LNCaP clone FGC (cell line): ENCODE measurements at places on chromosomes 4 and X.

- peak; percentile 79 for DNase-seq
Measured at GRCh38 chr4:38667085-38667893, 3.3 kb downstream of the KLF3 start.

GRCh38 chr4:4330794-4331193, 40.7 kb downstream of the ZBTB49 start:
- DNase-seq = no peak

- DNase-seq = no peak
Measured at GRCh38 chrX:7876957-7877356, 34.0 kb downstream of the VCX start.

DNA sequence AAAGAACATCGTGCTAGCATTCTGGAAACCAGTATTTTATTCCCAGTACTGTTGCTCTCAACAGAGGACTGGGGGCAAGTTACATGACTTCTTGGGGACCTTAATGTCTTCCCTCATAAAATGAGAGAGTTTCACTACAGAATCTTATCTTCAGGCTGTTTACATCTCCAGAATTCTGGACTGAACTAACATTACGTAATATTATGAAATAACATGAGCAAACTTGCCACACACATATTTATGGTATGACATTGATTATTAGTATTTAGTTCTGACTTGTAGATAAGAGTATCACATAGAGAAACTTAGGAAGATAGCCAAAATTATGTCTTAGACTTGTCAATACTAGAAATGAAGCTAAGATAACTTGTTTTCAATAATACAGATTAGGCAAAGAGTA, 68.0 kb downstream of the NFKB1 start:
- DNase-seq = no peak

- no peak for DNase-seq
Measured at GRCh38 chr4:54085284-54085683, 14.7 kb upstream of the GSX2 start.

GRCh38 chrX:154046031-154046781, 26.5 kb upstream of the IRAK1 start:
- peak; percentile 89 for DNase-seq

- DNase-seq = peak; percentile 71
Measured at GRCh38 chr4:40612831-40613230, 16.8 kb downstream of the RBM47 start.

- no peak for DNase-seq
Measured at GRCh38 chr4:132502096-132502552, 647.0 kb upstream of the PCDH10 start.

- no peak for DNase-seq
Measured at GRCh38 chrX:95693365-95693764, 991.3 kb upstream of the DIAPH2 start.

- DNase-seq = no peak
Measured at GRCh38 chr4:145719752-145720624, 40.0 kb downstream of the C4orf51 start.

DNA sequence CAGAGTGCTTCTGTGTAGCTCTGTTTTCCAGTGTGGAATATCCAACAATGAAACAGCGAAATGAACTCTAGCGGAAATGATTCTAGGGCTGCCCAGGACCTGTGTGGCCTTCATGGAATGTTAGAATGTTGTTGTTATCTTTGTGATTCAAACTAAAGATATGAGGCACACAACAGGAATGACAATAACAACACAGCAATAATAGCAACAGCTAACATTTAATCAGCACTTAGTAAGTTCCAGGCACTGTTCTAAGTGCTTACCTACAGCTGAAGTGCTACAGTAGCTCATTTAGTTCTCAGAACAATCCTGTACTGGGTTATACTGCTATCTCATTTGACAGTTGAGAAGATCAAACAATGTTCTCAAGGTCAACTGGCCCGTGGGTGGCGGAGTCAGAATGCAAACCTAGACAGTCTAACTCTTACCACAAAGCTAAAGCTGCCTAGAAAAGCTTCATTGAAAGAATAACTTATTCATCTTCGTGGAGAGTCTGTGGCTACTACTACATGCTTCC, 63.7 kb downstream of the MAML3 start:
- no peak for DNase-seq

GRCh38 chrX:130171446-130172126, at the start of gene RAB33A:
Gene RAB33A (plus strand): TSS chrX:130171962. CDS start chrX:130172063, 101 bp downstream.
- DNase-seq = no peak

GRCh38 chrX:150192816-150193215, 170.3 kb upstream of the MAMLD1 start:
- DNase-seq = no peak

DNA sequence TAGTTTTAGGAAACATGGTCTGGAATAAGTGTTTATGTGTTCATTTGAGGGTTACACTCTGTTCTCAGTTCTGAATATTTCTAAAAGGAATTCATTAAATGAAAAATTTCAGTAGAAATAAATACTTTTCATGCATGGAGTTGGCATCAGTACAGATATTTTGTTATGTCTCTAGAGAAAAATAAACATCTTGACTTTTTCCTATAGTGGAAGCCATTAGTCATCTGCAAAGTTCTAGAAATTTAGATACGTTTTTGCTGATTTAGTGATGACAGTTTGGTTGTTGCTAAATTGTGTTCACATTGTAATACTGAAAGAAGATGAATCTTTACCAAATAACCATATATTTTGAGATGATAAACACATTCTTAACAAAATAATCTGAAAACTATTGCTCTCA, 268.2 kb upstream of the TEX13A start:
- no peak for DNase-seq

GRCh38 chr4:19829101-19829500, 422.6 kb upstream of the SLIT2 start:
- DNase-seq = no peak

- DNase-seq = no peak
Measured at GRCh38 chr4:7572894-7573293, 138.2 kb upstream of the PSAPL1 start.

GRCh38 chr4:114178392-114178791, 198.9 kb upstream of the ARSJ start:
- DNase-seq = no peak

DNA sequence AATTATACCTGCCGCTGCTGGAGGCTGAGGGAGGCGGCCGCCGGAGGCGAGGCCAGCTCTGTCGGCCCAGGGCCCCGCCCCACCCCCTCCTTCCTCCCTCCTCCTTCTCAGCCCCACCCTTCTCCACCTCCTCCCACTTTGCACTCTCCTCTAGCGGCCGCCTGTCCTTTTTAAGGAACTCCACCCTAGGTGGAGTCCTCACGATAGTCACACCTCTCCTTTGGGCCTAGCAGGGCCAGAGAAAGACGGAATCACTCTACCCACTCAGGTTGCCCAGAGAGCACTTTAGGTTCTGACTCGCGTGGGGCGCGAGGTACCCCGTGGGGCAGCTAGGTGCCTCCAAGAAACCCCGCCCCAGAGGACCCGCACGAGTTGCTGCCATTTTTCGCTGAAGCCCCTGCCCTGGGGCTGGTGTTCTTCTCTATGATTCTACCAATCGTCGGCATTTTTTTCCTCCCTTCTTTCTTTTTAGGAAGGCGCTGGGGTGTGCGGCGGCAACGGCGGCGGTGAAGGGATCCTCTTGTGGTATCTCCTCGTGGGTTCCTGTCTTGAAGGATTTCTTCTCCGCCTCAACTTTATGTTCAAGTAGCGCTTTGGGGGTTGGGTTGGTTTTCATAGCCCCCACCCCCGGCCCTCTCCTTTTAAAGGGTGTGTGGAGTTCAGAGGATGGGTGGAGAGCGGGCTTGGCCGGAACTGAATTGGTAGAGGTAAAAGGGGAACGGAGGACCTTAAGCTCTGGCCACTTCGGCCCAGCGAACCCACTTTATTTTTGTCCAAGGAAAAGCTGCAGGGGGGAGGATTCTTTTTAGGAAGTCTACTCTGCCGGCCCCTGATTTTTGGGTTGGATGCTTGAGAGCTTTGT, at the start of gene KLF8:
Gene KLF8 (plus strand): TSS at position 136 of the 862 bp plus-strand sequence. CDS start 979 bp downstream, outside the sequence.
- no peak for DNase-seq

DNA sequence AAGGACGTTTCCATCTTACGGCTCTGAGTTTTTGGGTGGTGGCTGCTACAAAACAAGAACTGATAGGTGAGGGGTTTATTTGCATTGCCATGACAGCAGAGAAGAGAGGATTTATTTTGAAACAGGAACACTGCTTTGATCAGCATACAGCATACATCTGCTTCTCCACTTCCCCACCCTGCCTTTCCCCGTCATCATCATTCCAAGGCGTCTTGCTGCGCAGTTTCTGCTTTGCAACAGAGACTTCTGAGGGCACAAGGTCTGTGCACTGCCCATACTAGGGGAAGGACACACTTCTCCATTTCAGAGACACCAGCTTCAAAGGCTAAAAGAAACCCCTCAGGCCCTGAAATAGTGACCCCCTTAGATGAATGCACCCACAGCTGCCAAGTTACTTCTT, 19.1 kb downstream of the STARD8 start:
- no peak for DNase-seq

DNA sequence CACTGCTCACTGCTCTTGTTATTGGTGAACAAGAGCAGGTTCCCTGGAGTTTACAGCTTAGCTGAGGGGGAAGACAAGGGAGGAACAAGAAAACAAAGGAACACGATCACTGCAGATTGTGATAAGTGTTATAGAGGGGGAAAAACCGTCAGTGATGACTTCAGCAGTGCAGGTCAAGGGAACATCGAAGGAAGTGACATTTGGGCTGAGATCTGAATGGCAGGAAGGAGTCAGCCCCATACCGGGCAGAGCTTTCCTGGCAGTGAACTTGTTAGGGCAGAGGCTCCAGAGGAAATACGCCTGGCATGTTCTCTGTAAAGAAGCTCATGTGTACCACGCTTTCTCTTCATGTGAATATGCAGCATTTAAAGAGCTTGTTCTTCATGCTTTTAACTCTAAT, 78.1 kb downstream of the LDB2 start:
- DNase-seq = no peak

DNA sequence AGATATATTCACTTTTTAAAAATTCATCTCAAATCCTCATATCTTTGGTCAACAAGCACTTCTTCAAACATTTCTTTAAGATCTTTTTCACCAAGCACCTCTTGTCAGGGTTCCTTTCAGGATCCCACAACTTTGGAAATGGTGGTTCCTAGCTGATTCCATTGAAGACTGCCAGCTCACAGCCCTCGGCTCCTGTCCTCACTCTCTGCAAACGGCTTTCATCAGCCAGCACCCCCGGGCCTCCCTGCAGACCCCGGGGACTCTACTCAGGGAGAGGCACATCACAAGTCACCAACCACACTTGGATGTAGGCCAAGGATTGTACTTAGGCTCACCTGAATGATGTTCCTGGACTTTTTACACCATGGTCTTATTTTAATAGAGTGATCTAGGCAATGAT, 20.0 kb downstream of the ZBTB33 start:
- no peak for DNase-seq

DNA sequence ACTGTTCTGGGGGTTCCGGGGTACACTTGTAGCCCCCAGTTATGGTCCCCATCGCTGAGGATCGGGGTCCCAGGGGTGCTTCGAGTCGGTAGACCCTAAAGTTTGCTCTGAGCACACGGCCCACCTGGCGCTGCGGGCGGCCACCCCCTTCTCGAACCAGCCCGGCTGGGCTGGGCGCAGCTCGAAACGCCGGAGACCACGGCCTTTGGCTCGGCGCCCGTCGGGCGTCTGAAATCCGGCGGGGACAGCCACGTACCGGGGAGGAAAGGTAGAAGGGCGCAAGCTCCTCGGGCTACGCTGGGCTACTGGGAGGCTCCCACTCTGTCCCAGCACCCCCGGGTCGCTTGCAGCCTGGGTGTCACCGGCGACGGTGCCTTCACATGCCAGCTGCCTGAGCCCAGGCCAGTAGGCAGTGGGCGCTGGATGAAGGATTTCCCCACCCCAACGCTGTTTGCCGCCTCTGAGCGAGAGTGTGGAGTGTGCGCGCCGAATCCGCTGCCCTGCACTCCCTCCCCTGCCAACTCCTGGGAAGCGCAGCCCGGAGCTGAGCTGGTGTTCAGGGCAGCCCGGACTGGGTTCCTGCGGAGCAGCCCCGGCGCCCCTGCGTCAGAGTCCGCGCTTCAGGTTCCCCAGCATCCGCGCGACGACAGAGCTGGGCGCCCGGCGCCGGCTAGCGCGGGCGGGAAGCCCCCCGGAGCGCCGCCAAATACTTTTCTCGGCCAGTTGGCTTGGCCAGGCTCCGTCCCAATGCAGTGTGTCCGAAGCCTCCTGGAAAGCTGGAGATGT, 637 bp downstream of the MAMLD1 start:
- DNase-seq = no peak
